NCI-H2081 (cell line): ENCODE measurements at places on chromosomes 11 and 22.

DNA sequence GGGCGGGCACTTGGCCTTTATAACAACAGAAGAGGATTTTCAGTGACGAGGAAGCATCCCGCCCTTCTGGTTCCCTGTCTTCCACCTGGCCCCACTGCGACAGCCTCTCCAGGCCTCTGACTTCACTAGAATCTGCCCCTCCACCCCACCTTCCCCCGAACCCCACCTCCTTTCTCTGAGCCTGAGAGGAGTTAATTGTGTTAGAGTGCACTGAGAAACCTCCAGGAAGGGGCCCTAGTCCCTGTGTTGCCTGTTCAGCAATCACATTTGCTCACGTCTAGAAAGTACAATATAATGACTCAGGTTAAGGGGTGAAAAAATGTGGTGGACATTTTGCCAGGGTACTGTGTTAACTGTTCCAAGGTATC is 38.8 kb downstream of the PTPRJ start:
- DNase-seq: no peak

- no peak for DNase-seq
Measured at GRCh38 chr11:45141171-45141570, 5.3 kb upstream of the PRDM11 start.

GRCh38 chr11:64294774-64295173 is 3.7 kb downstream of the KCNK4 start:
- DNase-seq: no peak

DNA sequence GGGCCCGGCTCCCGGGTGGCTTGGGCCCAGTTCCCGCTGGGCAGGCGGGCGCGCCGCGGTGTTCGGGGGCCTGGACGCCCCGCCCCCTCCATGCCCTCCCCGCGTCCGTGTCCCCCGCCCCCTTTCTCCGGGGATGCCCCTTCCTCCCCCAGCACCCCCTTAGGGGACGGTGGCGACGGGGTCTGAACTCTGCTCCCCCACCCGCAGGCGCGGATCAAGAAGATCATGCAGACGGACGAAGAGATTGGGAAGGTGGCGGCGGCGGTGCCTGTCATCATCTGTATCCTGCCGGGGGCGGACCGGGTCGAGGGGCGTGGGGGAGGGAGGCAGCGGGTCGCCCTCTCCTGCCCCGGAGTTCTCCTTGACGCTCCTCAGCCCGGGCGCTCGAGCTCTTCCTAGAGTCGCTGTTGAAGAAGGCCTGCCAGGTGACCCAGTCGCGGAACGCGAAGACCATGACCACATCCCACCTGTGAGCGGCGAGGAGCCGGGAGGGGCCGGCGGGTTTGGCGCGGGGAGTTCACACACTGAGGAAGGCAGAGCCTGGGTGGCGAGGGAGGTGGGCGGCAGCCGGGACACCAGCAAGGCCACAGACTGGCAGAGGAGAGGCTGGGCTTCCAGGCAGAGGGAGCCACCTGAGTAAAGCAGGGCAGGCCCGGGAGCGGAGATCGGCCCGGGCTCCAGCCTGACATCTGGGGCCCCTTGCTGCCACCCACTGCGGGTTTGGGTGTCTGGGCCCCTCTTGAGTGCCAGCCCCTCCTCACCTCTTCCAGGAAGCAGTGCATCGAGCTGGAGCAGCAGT is 546 bp downstream of the DRAP1 start:
- no peak for DNase-seq

GRCh38 chr11:95104856-95105255 is 15.2 kb downstream of the ENDOD1 start:
- DNase-seq: no peak

GRCh38 chr11:75677275-75677674 is 8.4 kb upstream of the MAP6 start:
- no peak for DNase-seq

- DNase-seq: no peak
Measured at GRCh38 chr11:113862435-113862834, 12.9 kb downstream of the USP28 start.

GRCh38 chr11:71420455-71421241 is 27.5 kb downstream of the DHCR7 start:
- DNase-seq: peak; percentile 33

DNA sequence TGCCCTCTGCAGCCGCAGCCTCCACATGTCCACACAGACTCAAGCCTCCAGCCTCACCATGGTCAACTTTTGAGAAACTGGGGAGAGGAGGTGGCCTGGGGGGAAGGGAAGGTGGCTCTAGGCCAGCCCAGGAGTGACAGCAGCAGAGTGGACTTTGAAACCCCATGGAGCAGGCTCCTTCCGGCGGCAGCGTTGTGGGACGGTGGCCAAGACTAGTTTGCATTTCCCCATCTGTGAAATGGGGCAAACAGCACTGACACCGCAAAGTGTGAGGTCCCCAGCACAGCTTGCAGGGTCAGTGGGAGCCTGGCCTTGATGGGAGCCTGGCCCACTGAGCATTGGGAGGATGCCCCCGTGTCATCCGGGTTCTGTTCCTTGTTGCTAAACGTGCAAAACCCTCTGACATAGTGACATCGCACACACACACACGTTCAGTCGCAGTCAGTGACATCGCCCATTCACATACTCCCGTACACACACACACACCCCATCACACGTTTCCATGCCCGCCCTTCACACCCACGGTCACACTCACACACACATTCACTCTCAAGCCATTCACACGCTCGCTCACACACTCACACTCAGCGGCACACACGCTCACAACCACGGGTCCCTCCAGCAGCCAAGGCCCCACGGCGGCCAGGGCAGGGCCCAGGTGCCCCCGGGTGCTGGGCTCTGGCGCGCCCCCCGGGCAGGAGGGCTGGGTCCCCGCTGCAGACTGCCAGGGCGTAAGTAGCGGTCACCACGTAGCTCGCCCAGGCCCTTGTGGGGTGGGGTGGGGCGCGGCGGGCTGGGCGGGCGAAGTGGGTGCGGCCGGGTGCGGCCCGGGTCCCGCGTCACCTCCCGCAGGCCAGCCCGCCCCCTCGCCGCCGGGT is 585 bp downstream of the CYB5R3 start:
- no peak for DNase-seq

GRCh38 chr11:69073469-69073868 is 24.7 kb downstream of the TPCN2 start:
- DNase-seq: no peak
